ENCODE measurements at places on chromosomes 7 and 10.
A peak's percentile ranks its signal among the peaks of the same experiment; 100 is the strongest.

DNA sequence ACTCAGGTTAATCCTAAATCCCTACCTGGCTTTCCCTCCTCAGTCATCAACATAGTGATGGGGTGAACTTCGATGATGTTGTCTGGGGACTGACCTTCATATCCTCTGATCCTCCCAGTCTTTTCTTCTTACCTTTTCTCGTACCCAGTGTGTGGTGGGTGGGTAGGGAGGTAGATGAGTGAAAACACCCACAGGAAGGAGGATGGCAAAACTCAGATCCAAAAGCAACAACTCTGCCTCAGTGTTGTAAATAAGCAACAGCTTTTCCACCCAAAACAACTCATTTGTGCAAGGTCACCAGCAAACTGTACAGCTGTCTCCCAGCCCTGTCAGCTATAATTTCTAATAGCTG is 38.6 kb downstream of the VOPP1 start:
- DNase-seq = no peak

DNA sequence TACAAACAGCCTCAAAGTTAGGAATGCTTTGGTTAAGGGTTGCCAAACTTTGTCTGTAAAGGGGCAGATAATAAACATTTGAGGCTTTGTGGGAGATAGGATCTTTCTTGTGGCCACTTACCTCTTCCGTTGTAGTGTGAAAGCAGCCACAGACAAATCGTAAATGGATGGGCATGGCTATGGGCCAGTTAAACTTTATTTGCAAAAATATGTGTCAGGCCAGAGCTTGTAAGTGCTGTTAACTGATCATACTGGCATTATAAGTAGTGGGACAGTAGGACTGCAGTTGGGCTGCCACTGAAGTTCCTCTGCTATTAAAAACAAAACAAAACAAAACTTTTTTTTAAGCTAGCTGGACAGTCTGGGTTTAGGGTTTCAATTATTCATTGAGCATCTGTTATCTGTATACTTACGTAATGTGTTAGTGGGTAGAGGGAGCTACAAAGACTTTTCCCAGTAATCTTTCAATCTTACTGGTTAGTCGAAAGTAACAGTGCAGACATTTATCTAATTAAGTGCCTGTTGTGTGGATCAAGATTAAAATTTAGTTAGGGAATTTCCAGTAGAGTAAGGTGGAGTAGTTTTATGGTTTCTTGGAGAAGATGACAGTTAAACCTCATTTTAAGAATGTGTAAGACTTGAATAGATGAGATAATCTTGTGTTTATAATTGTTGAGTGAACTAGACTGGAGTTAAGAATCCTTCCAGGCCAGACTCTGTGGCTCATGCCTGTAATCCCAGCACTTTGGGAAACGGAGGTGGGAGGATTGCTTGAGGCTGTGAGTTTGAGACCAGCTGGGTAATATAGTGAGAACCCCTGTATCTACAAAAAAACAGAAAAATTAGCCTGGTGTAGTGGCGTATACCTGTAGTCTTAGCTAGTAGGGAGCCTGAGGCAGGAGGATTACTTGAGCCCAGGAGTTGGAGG is 100.1 kb downstream of the BTRC start:
- peak; percentile 6 for DNase-seq

GRCh38 chr7:47213276-47213675 is 368.6 kb downstream of the TNS3 start:
- no peak for DNase-seq

DNA sequence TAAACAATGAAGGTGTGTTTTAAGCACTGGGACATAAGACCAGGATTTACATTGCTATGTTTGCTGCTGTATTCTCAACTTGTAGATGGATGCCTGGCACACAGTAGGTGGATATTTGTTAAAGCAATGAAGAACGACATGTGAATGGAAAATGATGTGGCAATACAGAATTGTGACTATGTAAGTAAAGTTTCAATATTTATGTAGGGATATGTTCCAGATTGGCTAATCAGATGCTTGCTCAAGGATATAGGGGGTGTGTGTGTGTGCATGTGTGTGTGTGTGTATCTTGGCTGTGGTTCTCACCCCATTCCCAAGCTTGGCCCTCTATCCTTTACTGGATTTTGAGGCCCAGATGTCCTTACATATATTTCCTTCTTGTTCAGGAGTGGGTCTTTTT is 42.7 kb upstream of the LAMB1 start:
- no peak for DNase-seq

DNA sequence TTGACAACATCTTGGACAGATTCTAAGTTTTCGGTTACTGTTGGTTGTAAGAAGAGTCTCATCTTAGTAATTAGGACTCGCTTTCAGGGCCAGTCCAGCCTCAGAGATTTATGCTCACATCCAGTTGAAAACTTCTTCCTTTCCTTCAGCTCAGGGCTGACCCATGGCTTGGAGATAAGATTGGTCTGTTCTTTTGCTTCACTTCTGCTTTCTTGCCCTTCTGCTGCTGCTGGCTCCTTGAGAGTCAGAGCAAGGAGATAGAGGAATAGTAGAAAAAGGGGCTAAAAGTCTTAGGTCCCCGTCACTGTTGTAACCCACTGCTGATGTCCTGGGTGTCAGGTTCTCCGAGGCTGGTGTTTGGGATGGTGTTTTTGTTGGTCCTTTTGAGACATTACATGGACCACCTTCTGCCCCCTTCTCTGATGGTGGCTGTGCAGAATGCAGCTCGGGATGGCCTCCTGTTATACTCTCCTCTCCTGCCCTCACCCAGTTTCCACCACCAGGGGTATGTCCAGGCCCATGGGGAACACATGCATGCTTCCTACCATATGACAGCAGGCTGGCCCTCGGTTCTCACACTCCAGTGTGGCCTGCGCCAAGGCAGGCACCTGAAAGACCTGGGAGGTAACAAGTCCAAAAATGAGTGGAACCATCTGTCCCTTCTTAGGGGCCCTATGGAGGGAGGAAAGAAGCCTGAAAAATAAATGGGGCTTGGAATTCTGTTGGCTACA is 67.8 kb upstream of the PCBD1 start:
- no peak for DNase-seq

GRCh38 chr10:55368467-55368866 is 567.4 kb upstream of the PCDH15 start:
- no peak for DNase-seq

DNA sequence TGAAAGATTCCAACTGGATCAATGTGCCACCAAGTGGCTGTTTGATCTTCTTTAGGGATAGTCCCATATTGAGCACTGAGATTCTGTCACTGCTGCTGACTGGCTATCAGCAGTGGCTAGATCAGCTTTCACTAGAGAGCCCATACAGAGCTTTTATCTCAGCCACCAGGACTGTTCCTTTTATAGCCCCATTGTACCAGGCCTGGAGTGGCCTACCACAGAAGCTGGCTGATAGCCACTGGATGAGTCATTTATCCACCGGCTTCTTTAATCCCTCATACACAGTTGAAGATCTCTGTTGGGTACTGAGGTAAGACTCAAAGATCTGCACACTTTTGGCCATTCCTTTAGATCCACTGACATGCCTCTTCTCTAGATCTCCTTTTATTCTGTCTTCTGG is 1101.1 kb downstream of the SORCS3 start:
- peak; percentile 1 for DNase-seq

DNA sequence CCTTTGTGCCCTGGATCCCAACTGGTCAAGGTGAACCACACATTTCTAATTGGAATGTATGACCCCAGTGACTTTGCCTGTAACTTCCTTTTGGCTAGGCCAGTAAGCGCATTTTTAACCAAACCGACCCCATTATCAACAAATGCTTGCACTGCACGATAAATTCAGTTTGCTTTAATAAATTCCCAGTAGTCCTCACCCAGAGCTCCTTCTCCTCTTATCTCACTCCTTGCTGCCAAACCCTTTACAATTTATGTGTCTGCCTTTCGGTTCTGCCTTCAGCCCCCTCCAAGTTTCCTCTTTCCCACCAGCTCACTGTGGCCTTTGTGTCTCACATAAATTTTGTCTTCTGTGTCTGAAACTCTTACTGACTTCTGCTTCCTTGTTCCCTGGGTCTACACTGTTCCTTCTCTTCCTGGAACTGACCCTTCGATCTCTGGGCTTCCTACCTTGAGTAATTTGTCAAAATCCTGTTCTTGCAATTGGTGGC is 59.0 kb downstream of the TBXAS1 start:
- no peak for DNase-seq

GRCh38 chr7:102473271-102473991 is 5.3 kb downstream of the POLR2J start:
- no peak for DNase-seq

DNA sequence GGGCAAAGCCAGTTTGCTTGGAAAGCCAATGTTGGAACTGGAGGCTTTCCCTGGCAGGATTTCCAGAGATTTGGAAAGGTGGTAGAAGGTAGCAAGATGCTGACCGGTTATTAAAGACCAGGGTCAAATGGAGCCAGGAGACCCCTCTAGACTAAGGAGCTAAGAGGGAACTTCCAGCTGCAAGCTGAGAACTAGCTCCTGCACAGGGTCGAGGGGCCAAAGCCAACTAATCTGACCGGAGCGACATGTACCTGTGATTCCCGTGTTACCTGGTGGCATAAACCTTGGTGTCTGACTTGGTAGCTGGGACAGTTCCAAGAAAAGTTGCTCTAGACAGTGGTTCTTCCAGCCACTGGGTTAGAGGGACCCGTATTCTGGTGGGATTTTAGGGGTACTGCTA is 41.8 kb downstream of the SPDYE5 start:
- no peak for DNase-seq

- peak; percentile 65 for DNase-seq
Measured at GRCh38 chr10:93106631-93107072, 33.0 kb downstream of the CYP26A1 start.

DNA sequence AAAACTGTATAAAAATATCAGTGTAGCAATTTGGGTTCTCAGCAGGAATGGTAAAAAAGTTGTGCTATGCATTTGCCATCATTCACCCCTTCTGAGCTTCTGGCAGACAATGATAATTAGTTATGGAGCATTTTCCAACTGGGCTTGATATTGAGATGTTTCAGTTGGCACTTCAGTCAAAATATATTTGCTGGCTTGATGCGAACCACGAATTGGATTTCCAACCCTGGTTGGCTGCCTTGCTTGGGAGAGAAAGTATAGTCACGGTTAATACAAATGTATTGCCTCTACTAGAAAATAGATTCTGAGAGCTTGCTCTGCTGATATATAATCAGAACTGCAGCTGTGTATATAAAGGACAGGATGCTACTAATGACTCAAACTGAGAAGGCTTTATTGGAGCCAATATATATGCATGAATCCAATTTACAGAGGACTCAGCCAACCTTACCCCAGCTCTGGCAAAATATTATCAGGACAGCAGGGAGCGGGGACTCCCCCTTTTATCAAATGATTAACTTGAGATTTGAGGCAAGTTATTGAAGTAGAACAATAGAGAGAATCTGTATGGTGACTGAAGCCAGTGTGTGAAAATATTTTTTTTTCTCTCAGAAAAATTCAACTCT is 219.8 kb upstream of the SMIM30 start:
- no peak for DNase-seq

Data from astrocyte of the spinal cord (primary cell).